ENCODE measurements at places on chromosomes 6 and 20.
A peak's percentile ranks its signal among the peaks of the same experiment; 100 is the strongest.

DNA sequence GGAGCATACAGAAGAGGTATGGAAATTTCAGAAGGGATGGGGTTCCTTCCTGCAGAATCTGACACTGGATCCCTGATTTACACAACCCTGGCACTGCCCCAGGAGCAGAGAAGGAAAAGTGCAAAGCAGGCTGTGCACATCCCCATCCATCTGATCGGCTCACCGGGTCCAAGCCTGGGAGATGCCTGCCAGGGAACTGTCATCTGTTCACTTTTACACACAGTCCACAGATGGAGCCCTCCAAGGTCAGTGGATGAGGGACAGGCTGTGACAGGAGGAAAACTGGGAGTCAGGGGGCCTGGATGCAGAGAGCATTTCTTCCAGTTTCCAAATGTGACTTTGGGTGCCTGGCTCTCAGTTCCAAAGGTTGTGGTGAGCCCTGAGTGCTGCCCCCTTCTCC is 11.0 kb upstream of the SYNDIG1 start:
- no peak for DNase-seq

DNA sequence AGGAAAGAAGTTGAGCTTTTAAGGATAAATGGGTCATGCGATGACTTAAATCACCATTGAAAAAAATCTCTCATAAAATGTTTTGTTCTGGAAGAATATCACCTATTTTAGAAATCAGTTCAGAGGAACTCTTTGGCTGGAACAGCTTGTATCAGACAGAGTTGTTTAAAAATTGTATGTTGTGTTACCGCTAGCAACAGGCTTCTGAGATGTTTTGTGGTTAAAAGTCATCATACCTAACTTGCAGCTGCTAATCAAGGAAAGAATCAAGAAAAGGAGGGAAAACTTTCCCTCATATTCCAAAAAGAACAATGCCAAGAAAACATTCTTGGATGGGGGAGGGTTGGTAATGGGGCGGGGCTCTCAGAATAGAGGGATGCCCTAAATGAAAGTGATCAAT is 220.7 kb upstream of the CITED2 start:
- DNase-seq: peak; percentile 29

GRCh38 chr6:1403851-1404712 is 14.7 kb downstream of the FOXF2 start:
- DNase-seq: no peak

DNA sequence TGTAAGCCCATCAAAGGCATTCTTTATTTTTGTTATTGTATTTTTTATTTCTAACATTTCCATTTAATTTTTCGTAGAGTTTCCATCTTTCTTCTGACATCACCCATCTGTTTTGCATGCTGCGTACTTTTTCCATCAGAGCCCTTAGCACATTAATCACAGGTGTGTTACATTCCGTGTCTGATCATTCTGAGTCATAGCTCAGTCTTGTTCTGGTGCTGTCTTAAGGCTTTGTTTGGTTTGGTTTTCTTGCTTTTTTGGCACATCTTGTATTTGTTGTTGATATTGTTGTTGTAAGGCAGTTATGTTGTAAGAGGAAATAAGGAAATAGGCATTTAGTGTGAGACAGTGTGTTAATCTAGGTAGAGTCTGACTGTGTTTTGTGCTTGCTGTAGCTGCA is 214.6 kb upstream of the CDH4 start:
- no peak for DNase-seq

DNA sequence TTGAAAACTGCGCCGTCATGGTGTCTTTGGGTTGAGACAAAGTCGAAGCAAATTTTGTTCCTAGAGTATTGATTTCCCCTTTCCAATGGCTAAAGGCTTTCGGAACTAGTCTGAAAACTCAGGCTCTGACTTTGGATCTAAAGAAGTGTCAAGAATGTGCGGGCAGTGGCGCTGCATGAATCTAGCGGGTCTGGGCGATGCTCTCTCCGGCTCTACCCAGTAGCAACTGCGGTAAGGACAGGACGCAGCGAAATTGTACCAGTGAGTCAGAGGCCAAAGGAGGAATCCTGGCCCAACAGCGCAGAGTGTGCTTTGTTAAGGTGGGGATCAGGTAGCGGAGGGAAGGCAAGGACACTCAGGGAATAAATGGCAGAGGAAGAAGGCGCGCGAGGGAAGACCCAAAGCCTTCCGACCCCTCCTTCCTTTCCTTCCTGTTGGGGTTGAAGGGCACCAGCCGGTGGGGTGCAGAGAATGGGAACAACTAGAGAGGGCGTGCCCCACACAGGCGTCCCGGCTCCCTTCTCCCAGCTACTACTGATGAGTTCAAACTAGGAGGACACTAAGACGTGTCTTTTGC is 32.1 kb downstream of the HLA-F start:
- DNase-seq: no peak

GRCh38 chr20:44412402-44413144 is 57.1 kb downstream of the HNF4A start:
- DNase-seq: no peak

DNA sequence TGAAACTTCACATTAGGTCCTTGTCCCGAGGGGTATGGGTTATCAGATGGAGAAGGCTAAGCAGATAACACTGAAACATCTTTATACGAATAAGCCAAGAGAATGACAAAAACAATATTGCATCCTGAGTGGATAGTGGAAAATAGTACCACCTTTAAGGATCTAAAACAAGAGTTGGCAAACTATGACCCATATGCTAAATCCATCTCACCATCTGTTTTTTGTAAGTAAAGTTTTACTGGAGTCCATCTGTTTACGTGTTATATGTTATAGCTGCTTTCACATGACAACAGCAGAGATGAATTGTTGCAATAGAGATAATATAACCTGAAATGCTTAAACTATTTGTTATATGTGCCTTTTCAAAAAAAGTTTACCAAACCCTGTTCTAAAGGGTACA is 76.1 kb upstream of the TRDN start:
- no peak for DNase-seq

- DNase-seq: no peak
Observed at GRCh38 chr6:144346719-144347447, 61.7 kb downstream of the UTRN start.

GRCh38 chr6:87220997-87221396 is 65.6 kb downstream of the ZNF292 start:
- DNase-seq: no peak

- DNase-seq: no peak
Observed at GRCh38 chr6:146224988-146225387, 196.1 kb downstream of the GRM1 start.
